ENCODE measurements at places on chromosomes 1 and 21. TPM values are rescaled to one million over a fixed set of nuclear protein-coding genes. Genes with fewer than 3 reads are reported as not detected.

DNA sequence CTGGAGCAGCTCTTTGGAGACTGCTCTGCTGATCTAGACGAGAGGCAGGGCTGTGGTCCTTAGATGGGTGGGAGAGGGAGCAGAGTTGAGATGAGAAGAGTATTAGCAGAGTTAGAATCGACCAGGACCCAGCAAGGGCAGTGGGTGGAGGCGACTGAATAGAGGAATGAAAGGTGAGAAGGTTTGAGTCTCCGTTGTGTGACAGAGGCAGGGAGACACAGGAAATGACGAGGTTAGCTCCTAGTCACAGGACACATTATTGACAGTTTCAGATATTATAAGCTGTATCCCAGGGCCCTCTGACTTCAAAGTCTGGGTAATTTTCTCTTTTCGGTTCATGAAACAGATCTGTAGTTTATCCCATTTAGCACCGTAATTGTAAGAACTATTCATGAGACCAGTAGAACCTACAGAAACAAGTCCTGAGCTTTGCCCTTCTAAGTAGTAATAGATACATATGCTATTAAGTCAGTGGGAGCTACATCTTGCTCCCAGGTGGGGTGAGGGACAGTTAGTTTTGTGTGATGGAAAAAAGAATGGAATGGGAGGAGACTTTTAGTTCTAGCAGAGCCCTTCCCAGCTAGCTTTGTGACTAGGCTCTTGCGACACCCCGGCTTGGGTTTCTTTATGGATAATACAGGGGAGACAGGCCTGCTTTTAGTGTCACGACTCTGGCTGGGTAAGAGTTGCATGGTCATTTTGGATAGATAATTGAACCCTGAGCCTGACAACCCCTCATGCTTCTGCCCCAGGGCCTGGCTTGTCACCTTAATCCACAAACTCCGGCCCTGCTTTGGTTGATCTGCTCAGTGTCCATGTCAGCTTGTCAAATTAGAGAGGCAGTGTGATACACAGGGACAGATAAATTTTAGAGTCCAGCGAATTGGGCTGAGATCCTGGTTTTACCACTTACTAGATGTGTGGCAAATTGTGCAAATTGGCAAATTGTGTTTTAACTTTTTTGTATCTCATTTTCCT is 70.2 kb downstream of the UCK2 start:
- H3K4me1 ChIP-seq, result peaks cover 36% of the 10 kb centered on the region
- H3K4me3 ChIP-seq, result no peak overlapping the region
- H3K36me3 ChIP-seq, result peaks cover 29% of the 10 kb centered on the region
- no peaks in the 10 kb centered on the region for H3K27me3 ChIP-seq
- no peak overlapping the region for H3K27ac ChIP-seq

- H3K36me3 ChIP-seq, result peaks cover under 1% of the 10 kb centered on the region
- H3K4me1 ChIP-seq, result peaks cover 29% of the 10 kb centered on the region
- H3K4me3 ChIP-seq, result no peak overlapping the region
- H3K27ac ChIP-seq, result peak overlapping the region; percentile 39
Measured at GRCh38 chr1:113451710-113452109, 61.4 kb downstream of the MAGI3 start.

CAMK2N1 gene
- total RNA-seq, result 66.0 TPM

DMBX1 gene
- 0.88 TPM for total RNA-seq

GBP5 gene
- 0.54 TPM for total RNA-seq
